Foreskin fibroblast (primary cell): ENCODE measurements at places on chromosomes 13 and 19.

GRCh38 chr19:57096685-57097361, 23.0 kb upstream of the USP29 start:
- no peak for DNase-seq

- DNase-seq: no peak
Observed at GRCh38 chr19:13060233-13060963, 42.3 kb downstream of the LYL1 start.

- no peak for DNase-seq
Observed at GRCh38 chr19:50663482-50663790, 14.2 kb downstream of the C19orf81 start.

- no peak for DNase-seq
Observed at GRCh38 chr13:71254384-71254783, 612.6 kb downstream of the DACH1 start.

DNA sequence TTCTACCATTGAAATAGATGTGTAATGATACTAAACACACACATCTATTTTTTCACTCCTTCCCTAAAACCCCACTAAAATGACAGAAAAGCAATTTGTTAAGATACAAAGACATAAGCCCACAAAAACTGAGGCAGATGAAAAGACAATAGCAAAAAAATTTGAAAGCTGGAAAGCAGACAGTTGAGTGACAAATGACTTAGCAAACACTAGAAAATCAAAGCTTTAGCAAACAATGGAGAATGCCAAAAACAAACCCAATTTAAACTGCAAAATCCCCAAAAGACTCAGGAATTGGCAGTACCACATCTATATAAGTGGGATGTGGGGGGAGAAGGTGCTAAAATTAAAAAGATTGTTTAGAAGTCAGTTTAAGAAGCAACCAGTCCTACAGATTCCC, 9.5 kb downstream of the TSC22D1 start:
- DNase-seq: no peak

- DNase-seq: peak; percentile 64
Observed at GRCh38 chr19:19021115-19021514, 12.2 kb downstream of the SUGP2 start.

DNA sequence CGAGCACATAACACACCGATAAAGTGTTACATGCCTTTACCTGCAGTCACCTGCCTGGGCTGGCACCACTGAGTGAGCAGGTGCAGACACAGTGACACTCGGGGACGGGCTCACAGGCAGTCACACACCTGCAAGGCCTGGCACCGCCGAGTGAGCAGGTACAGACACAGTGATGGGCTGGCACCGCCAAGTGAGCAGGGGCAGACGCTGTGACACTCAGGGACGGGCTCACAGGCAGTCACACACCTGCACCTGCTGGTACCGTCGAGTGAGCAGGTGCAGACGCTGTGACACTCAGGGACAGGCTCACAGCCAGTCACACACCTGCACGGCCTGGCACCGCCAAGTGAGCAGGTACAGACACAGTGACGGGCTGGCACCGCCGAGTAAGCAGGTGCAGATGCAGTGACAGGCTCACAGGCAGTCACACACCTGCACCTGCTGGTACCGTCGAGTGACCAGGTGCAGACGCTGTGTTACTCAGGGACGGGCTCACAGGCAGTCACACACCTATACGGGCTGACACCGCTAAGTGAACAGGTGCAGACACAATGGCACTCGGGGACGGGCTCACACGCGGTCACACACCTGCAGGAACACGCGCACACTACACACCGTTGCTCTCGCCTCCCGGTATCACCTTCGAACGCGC, 470 bp downstream of the ZNF835 start:
- DNase-seq: no peak

DNA sequence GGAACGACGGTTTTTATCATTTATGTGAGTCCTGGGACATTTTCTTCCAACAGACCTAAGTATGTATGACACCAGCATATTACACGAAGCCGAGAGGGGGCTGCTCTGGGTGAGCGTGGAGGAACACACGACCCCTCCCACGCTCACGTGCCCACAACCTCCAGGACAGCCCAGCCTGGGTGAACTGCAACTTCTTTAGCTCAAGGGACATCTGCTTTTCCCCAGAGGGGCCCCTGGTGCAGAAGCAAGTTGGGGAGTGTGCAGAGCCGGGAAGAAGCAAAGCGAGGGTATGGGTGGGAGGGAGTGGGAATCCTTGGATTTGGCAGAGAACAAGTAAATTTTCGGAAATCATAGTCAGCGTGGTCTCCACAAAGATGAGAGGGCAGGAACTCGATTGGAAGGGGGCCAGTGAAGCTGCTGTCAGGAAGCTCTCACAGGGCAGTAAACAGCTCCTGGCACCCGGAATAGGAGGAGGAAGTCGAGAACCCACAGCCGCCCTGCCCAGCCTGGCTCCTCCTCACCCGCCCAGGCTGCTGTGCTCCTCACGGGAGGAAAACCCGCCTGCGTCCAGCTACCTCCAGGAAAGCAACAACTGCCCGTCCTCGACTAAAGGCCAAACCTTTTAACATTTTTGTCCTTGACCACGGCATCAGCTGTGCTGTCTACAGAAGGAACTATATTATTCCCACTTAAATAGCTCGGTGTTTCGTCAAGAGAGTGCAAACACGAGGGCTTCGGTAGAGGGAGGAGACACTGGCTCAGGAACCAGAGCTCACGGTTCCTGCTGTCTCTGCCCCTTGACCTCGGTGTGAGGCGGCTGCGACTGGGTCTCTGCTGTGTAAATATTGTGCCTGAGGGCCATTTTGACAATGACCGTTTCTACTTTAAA, 17.2 kb upstream of the CFAP97D2 start:
- peak; percentile 55 for DNase-seq

DNA sequence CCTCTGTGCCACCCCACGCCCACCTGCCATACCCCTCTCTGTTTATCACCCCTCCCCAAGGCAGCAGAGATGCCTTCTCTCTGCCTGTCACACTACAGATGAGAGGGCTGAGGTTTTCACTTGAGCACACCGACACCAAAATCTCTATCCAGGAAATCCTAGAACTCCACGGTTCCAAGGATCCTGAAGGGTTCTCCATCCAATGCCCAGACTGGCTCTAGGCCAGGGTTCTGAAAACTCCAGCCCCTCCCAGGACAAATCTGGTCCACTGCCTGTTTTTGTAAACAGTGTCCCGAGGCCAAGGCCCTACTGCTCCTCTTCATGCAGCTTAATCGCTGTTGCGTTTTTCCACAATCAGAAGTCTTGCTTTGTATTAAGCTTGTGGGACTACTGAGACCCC, 20.1 kb downstream of the TLE2 start:
- DNase-seq: no peak
